ENCODE measurements at places on chromosomes 7 and 10.

- H3K27ac ChIP-seq: no peak overlapping the region
- H3K4me1 ChIP-seq: peaks cover 2% of the 10 kb centered on the region
- no peaks in the 10 kb centered on the region for H3K27me3 ChIP-seq
- DNase-seq: no peak
- no peak overlapping the region for H3K4me3 ChIP-seq
These were observed 351.3 kb upstream of the BMPER start for GRCh38 chr7:33554046-33554445.

DNA sequence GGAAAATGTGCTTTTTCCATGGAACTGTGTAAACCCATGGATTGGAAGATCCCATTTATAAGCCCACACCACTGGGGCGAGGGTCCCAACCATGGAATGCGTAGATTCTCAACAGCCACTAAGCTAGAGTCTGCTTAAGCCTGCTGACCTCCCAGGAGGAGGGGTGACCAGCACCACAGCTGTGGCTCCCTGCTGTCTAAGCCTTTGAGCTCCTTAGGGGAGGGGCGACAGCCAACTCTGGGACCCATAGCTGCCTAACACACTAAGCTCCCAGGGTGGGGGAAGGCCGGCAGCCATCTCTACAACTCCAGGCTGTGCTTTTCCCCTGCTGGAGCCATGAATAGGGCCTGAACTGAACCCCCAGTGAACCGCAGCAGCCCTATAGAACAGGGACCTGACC is 249.8 kb upstream of the HPS1 start:
- H3K27ac ChIP-seq: no peak overlapping the region
- no peak overlapping the region for H3K4me3 ChIP-seq
- DNase-seq: no peak
- H3K36me3 ChIP-seq: no peaks in the 10 kb centered on the region
- no peaks in the 10 kb centered on the region for H3K27me3 ChIP-seq

DNA sequence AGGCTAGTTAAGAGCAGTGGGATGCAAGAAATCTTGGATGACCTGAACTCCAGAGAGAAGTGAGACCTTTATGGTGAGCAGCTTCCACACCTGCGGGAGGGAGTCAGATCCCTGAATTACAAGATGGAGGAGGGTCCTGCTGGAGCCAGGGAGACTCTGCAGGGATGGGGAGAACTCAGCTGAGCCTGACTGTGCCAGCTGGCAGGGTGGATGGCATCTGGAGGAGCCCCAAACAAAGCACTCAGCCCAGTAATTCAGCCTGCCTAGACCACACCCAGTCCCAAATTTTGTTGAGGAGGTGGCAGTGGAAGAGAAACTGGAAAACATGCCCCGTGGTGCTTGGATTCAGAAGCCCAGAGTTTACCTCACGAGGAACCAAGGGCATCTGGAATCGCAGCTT is 208.2 kb downstream of the WDR11 start:
- H3K27ac ChIP-seq: peak overlapping the region; percentile 24
- DNase-seq: no peak
- no peak overlapping the region for H3K4me3 ChIP-seq
- no peaks in the 10 kb centered on the region for H3K36me3 ChIP-seq
- peaks cover 13% of the 10 kb centered on the region for H3K4me1 ChIP-seq
- H3K27me3 ChIP-seq: peaks cover 3% of the 10 kb centered on the region

GRCh38 chr7:29090836-29091601 is 55.3 kb downstream of the CPVL start:
- H3K27me3 ChIP-seq: no peaks in the 10 kb centered on the region
- H3K36me3 ChIP-seq: peaks cover 1% of the 10 kb centered on the region
- DNase-seq: no peak
- H3K4me1 ChIP-seq: peaks cover 4% of the 10 kb centered on the region
- no peak overlapping the region for H3K27ac ChIP-seq
- H3K4me3 ChIP-seq: no peak overlapping the region

DNA sequence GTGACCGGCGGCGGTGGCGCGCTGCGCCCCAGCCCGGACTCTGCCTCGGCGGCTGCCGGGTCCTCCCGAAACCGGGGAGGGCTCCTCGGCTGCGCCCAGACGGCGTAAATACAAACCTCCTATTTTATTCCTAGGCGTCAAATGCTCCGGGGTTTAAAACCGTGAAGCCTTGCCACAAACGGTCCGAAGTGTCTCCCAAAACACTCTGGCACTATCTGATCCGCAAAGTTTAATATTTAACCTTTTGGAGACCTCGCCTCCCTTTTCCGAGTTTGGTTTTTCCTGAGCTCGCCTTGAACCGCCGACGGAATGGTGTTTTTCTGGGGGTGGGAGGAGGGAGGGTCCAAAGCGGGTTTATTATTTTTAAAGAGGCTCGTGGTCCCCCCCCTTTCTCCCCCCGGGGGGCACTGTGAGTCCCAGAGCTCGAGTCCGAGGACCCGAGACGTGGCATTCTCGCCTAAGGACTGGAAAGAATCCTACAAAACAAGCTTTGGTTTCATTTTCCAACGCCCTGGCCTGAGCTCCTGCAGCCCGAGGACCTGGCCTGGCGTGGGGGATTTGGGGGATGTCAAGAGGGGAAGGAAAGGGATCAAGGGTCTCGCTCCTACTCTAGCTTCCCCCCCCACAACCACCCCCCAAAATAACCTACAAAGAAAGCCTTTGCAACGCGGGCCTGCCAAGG is 1.8 kb downstream of the TNRC18 start:
- H3K4me1 ChIP-seq: peaks cover 14% of the 10 kb centered on the region
- H3K36me3 ChIP-seq: peaks cover 4% of the 10 kb centered on the region
- no peaks in the 10 kb centered on the region for H3K27me3 ChIP-seq
- H3K4me3 ChIP-seq: peak overlapping the region; percentile 89
- peak; percentile 19 for DNase-seq

DNA sequence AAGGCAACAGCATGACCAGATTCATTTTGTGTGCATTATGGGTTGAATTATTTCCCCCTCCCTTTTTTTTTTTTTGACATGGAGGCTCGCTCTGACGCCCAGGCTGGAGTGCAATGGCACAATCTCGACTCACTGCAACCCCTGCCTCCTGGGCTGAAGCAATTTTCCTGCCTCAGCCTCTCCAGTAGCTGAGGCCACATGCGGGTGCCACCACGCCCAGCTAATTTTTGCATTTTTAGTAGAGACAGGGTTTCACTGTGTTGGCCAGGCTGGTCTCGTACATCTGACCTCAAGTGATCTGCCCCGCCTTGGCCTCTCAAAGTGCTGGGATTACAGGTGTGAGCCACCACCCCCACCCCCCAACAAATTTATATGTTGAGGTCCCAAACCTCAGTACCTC is 42.0 kb downstream of the ZNF783 start:
- no peaks in the 10 kb centered on the region for H3K36me3 ChIP-seq
- H3K27ac ChIP-seq: no peak overlapping the region
- H3K4me3 ChIP-seq: no peak overlapping the region
- no peak for DNase-seq
- H3K4me1 ChIP-seq: peaks cover 2% of the 10 kb centered on the region

DNA sequence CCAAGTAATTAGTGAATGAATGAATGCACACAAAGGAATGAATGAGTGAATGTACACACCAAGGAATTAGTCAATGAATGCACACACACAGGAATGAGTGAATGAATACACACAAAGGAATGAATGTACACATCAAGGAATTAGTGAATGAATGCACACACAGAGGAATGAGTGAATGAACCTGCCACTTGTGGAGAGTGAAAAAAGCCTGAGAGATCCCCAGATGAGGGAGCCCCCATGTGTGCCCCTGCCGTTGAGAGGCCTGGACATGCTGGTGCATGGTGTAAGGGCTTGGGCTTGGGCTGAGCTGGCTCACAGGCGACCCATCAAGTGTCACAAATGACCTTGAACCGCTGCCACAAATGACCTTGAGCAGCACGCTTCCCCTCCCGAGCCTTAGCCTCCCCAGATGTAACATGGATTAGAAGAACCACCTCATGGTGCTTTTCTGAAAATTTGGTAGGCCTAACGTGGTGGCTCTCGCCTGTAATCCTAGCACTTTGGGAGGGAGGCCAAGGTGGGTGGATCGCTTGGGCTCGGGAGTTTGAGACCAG is 46.2 kb downstream of the GTF2IRD1 start:
- DNase-seq: no peak
- no peak overlapping the region for H3K4me3 ChIP-seq
- H3K36me3 ChIP-seq: peaks cover 6% of the 10 kb centered on the region
- peaks cover 3% of the 10 kb centered on the region for H3K4me1 ChIP-seq
- no peaks in the 10 kb centered on the region for H3K27me3 ChIP-seq
- peak overlapping the region; percentile 69 for H3K27ac ChIP-seq

DNA sequence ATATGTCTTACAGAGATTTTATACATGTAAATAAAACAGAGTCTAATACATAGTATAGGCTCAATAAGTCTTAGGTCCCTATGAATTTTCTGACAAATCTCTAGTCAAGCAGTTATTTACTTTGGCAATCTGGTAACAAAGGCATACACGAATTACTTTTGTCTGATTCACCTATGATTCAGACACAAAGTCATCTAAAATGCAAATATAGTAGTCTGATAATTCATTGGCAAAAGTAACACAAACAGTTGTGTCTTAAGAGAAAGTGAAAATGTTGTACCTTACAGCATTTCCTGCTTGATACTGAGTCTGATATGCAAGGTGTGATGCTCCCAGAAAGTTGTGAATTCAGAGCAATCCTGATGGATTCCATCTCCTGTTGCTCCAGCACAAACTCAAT is 209.4 kb upstream of the PRSS1 start:
- H3K27me3 ChIP-seq: peaks cover 20% of the 10 kb centered on the region
- no peak overlapping the region for H3K4me3 ChIP-seq

GRCh38 chr10:129704786-129705525 is 237.9 kb downstream of the MGMT start:
- no peaks in the 10 kb centered on the region for H3K36me3 ChIP-seq
- no peak for DNase-seq
- H3K27me3 ChIP-seq: peaks cover 34% of the 10 kb centered on the region
- H3K4me1 ChIP-seq: no peaks in the 10 kb centered on the region
- no peak overlapping the region for H3K4me3 ChIP-seq
